ENCODE measurements at places on chromosomes 11 and 22.

DNA sequence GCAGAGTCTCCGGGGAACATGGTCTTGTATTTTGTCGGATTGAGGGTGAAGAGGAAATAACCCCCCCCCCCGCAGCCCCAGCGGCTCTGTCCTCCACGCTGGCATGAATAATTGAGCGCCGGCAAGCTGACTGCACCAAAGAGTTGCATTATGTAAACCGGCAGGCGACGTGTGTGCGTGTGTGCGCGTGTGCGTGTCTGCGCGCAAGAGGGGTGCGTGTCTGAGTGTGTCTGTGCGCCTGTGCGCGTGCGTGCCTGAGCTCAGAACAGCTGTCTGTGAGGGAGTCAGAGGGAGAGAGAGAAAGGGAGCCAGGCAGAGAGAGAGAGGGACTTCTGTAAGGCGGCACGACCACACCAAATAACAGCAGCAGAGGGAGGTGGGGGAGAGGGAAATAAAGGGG, 94.4 kb downstream of the SCN3B start:
- DNase-seq, result no peak

- DNase-seq, result no peak
Observed at GRCh38 chr22:39545386-39546365, 13.1 kb upstream of the RPS19BP1 start.

GRCh38 chr22:33350961-33351360, 292.8 kb upstream of the SYN3 start:
- DNase-seq, result no peak

- DNase-seq, result no peak
Observed at GRCh38 chr22:45511847-45512261, 9.2 kb downstream of the FBLN1 start.

DNA sequence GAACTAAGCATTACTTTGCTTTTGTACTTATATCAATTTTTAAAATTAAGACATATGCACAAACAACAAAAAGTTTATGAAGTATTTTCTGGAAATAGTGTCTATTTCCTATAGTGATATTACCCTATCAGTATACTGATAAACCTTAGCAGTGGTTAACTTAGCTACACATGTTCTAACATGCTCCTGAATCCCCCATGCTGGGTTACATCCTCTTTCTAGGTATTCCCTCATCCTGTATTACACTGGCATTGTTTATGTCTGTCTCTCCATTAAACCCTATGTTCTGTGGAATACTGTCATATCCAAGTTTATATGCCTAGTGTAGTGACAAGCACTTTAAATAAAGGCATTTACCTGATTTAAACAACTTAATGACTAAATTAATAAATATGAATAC, 1.8 kb upstream of the FAR1 start:
- DNase-seq, result no peak

GRCh38 chr11:124915541-124916369, 3.3 kb upstream of the HEPN1 start:
- no peak for DNase-seq
